Mesenchymal stem cell (in vitro differentiated cells and primary cell): ENCODE measurements at places on chromosomes 1 and 21.
A peak's percentile ranks its signal among the peaks of the same experiment; 100 is the strongest.

DNA sequence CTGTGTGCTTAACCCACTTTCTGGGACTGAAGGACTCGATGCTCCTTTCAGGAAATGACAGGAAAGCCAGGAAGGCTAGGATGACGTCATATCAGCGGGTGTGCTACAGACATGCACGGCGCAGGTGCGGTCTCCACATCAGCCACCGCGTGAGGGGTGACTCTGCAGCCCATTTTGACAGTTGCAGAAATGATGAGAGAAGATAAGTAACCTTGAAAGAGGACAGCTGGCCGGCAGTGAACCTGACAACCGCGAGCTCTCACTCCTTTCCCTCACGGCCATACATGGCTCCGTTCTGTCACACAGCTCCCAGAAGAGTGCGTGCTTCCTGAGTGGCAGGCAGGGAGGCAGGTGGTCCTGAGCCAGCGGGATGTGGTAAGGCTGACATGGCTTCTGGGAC is 1.7 kb upstream of the KRTAP10-5 start:
- no peak for DNase-seq

- no peak for DNase-seq
Observed at GRCh38 chr1:110356379-110356778, 17.2 kb downstream of the RBM15 start.

GRCh38 chr1:201460814-201461644 is 8.0 kb downstream of the PHLDA3 start:
- DNase-seq, result peak; percentile 99

GRCh38 chr21:21929789-21930188 is 931.6 kb downstream of the NCAM2 start:
- DNase-seq, result no peak

GRCh38 chr1:58596631-58597052 is 19.6 kb upstream of the TACSTD2 start:
- no peak for DNase-seq

- DNase-seq, result no peak
Observed at GRCh38 chr1:115722221-115722620, 46.3 kb downstream of the CASQ2 start.

- DNase-seq, result no peak
Observed at GRCh38 chr1:212759683-212760082, 31.9 kb downstream of the NSL1 start.
